NCI-H748 treated with DMSO at 0.1 percent for 48 hours (cell line): ENCODE measurements at places on chromosomes 7 and 10.

DNA sequence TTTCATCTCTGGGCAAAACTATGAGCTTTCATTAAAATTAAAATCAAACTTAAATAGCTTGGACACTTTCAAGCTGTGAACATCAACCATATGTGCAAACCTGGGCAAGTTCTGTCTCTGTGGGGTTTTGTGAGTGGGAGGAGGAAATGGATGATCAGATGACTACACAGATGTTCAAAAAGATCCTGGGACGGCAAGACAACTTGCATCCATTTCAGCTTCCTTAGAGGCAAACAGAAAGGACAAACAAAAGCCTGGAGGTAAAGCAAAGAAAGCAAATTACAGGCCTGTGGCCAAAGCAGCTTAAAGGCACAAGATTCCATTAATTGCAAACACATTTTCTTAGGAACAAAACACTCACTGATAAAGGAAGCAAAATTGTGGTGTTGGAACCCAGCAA, 222.2 kb downstream of the NEBL start:
- no peak for DNase-seq

GRCh38 chr7:80380957-80381356, 130.9 kb downstream of the GNAT3 start:
- no peak for DNase-seq

- DNase-seq: no peak
These were observed 17.6 kb downstream of the LGI1 start for GRCh38 chr10:93775356-93775755.

- DNase-seq: no peak
These were observed 98.7 kb downstream of the CALCR start for GRCh38 chr7:93475811-93476210.

DNA sequence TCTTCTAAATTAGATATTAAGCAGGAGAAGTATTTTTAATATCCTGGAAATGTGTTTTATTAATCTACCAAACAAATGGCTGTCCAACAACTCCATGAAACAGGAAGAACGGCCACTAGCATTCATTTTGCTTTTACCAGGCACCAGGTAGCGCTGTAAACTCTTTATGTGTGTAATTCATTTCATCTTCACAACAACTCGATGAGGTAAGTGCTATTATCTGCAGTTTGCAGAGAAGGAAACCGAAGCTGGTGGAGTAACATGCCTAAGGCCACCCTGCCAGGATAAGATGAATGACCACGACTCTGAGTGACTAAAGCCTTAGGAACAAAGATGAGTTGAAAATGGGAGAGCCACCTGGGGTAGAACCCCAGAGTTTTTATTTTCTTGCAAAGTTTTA, 101.2 kb downstream of the KIAA1217 start:
- no peak for DNase-seq

- no peak for DNase-seq
These were observed 179.7 kb downstream of the PRKCQ start for GRCh38 chr10:6400331-6400730.
